ENCODE measurements at places on chromosomes 3 and 15.

- peak; percentile 22 for DNase-seq
These were observed 62.2 kb upstream of the AKAP13 start for GRCh38 chr15:85318048-85318731.

DNA sequence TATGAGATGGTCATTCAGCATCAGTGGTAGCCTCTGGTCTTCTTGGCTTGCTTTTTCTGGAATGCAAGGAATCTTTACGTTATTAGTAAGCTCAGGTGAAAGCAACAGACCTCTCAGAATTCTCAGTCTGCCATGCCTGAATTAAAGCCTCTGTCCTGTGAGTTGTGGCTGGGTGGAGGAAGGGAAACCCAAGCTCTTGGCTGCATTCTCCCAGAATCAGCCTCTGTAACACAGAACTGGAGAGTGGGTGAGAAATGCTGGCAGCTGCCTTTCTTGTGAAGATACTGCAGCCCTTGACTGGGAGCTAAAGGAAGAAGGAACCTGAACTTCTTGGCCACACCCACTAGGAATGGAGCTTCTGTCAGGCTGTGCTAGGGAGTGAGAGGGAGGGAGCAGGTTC, 505.8 kb downstream of the EPHA3 start:
- no peak for DNase-seq

DNA sequence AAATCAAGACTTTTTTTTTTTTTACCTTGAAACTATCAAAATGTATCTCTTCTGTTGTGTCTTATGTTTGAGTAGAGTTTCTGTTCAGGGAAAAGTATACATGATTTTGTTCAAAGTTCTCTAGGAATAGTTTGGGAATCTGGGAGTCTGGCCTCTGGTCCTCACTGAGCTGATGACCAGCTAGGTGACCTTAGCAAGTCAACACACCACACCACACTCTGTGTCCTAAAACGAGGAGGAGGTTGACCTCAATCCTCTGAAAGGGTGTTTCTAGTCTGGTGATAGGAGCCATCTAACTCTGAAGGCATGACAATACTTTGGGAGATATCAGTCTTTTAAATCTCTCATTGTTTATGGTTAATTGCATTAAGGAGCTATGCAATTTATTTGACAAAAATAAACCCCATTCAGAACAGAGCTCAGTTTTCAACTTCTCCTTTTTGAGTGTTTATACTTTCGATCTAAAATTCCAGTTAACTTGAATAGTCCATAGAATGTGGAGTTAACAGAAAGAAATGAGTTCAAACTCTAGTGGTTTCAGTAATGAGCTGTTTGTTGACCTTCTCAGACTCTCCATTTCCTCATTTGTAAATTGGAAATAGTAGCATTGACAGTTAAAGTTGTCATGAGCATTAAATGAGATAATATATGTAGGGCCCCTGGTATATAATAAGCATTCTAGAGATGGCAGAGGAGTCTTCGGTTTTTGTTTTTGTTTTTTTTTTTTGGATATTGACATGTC, 112.2 kb upstream of the LRRN1 start:
- no peak for DNase-seq

DNA sequence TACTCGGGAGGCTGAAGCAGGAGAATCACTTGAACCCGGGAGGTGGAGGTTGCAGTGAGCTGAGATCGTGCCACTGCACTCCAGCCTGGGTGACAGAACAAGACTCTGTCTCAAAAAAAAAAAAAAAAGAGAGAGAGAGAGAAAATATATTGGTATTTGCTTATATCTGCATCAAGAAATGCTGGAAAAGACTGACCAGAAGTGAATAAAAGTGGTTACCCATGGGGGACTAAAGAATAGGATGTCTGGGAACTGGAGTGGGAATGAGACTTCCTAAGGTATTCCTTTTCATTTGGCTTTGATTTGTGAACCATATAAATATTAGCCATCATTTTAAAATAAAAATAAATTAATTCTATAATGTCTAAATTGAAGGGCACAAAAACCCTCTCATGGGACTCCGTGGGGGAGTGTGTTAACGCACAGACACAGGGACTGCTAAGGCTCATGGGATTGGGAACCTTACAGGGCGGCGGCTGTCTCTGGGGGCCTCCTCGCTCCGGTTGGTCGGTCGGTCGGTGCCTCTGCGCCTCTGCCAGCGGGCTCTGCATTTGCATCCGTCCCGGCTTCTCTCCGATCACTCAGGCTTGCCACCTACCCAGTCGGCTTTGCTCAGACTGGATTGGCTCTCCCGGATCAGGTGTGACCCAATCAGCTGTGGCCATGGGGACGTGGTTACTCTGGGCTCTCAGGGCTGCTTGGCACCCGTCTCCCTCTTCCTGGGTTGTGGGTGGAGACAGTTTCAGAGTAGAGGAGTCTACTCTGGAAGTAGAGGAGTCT, 12.7 kb upstream of the TSPAN3 start:
- DNase-seq, result peak; percentile 85

GRCh38 chr3:5052247-5052646, 69.8 kb upstream of the ARL8B start:
- no peak for DNase-seq

- DNase-seq, result no peak
These were observed 141.0 kb downstream of the NSMCE3 start for GRCh38 chr15:29128671-29129070.

- no peak for DNase-seq
These were observed 226.6 kb upstream of the ROBO1 start for GRCh38 chr3:79994397-79994796.

- DNase-seq, result no peak
These were observed 34.1 kb downstream of the ATP13A5 start for GRCh38 chr3:193344486-193344885.

- no peak for DNase-seq
These were observed 1.9 kb upstream of the DISP2 start for GRCh38 chr15:40355976-40356585.

- DNase-seq, result no peak
These were observed 4.4 kb upstream of the LPP start for GRCh38 chr3:188149587-188149986.

DNA sequence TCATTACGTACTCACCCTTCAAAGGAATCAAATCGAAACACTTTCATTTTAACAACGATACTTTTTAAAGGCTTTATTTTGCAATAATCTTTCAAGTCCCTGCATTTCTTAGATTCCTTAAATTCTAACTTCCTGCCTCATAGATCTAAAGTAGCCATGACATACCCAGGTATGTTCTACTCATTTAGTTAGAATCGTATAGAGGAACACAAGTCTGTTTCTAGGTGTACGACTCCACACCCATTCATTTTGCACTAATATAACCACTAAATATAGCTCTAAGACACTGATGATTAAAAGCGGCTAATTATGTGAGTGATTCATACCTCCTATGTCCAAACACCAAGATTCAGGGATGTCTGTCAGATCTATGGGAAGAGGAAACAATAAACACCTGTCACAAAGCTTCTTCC, 1.3 kb downstream of the ATP13A3 start:
- DNase-seq, result no peak

DNA sequence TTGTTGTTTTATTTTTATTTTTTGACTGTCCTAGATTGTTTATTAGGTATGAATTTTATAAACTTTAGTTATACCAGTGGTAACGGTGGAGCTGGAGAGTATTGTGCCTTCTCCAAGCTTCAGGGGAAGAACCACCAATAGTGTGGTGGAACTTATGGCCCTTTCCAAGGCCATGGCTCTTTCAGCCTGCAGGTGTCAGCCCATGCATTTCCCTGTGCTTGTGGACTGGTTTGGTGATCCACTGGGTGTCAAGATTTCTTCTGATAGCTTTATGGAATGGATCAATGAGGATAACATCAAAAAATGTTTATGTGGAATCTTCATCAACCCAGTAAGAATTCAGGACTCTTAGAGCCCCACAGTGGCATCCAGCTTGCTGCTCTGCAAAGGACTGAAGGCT, 19.2 kb upstream of the SCAMP5 start:
- DNase-seq, result no peak

DNA sequence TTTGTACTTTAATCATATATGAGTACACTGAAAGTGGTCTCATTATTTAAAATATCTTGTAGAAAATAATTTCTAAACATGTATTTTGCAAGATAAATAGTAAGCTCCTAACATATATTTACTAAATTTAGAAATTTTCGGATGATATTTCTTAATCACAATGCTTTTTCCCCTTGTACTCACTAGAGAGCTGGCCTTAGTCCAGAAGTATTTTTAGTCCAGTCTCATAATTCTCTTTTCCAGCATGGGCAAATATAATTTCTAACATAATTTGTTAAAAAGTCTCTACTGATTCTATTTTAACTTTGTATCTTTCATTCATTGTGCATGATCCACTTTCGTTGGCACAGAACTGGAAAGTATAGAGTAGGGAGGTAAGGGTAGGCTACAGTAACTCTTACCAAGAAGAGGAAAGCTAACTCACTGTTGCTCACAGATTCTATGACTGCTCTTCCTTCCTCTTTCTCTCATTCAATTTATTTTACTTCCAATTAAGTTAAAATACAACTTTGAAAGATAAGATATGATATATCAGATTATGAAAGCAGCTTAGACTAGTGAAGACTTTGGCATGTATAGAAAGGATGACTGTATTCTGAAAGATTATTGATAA, 39.3 kb downstream of the FGF7 start:
- DNase-seq, result no peak

GRCh38 chr15:25846377-25846776, 16.8 kb downstream of the ATP10A start:
- DNase-seq, result no peak

DNA sequence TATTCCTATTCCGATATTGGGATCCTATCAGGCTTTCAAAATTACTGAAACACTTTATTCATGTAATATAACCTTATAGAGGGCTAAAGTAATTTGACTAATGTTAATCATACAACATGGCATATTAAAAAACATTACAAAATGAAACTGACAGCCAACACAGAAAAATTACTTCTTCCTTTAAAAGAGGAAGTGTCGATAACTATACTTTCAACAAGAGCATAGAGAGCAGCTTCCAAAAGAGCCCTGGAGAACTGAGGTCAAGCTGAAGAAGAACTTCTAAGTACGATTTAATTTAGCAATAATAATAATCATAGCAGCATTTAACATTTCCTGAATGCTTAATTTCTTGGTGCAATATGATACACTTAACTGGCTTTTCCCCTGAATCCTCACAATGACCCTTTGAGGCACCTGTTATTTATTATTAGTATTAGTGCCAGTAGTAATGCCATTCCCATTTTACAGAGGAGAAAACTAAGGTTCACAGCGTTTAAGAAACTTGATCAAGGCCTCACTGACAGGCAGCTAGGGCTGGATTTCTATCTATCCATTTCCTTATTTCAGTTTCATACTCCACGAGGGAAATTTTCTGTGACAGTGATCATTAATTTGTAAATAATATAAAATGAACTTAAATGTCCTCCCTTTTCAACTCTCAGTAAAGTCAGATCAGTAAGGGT, 181.6 kb downstream of the CFAP20DC start:
- no peak for DNase-seq

GRCh38 chr3:52446631-52447511, 2.0 kb upstream of the SEMA3G start:
- peak; percentile 48 for DNase-seq

- DNase-seq, result no peak
These were observed 6.6 kb upstream of the BCL2L10 start for GRCh38 chr15:52118969-52119749.

DNA sequence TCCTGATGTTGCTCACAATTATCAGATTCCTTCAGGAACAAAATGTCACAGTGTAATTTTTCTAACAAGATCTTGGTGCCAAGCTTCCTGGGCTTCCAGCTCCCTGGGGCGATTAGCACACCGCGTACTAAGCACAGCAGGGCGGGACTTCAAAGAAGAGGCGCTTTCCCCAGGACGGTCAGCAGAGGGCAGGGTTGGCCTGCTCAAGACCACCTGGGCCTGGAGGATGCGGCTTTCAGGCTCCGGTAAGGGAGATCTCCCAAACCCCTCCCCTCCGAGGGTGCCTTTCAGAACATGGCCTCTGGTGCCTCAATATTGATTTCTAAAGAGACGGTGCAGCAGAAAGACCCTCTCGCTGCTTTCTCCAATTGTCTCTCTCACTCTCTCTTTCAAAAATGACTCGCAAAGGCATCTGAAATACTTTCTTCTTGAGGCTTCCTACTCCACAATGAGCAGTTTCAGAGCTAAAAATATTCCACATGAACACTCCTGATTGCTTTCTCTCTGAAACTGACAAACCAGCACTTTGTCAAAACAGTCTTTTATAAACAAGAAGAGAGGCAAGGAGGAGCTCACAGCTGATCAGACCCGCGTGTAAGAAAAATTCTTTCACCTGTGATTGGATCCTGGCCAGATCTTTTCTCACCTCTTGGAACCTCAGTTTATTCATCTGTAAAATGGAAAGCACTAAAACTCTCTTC, 154.0 kb downstream of the ADAMTS9 start:
- peak; percentile 70 for DNase-seq

DNA sequence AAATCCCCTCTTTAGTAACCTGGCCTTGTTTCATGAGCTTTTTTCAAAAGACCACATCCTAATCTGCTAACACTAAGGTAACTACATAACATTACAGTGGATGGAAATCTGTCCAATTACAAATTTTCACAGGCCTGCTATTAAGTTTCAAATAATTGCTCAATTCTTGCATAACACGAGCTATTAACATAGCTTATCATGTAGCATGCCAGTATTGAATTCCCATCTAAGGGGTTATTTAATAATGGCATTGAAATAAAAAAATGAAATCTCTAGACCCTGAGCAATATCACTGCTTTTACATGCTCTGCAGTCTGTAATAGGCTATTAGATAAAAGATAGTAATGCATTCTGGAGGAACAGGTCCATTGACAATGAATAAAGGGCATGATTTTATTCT, 748.3 kb upstream of the NECTIN3 start:
- DNase-seq, result no peak

- DNase-seq, result no peak
These were observed 252.8 kb upstream of the CNTN6 start for GRCh38 chr3:839981-840380.

DNA sequence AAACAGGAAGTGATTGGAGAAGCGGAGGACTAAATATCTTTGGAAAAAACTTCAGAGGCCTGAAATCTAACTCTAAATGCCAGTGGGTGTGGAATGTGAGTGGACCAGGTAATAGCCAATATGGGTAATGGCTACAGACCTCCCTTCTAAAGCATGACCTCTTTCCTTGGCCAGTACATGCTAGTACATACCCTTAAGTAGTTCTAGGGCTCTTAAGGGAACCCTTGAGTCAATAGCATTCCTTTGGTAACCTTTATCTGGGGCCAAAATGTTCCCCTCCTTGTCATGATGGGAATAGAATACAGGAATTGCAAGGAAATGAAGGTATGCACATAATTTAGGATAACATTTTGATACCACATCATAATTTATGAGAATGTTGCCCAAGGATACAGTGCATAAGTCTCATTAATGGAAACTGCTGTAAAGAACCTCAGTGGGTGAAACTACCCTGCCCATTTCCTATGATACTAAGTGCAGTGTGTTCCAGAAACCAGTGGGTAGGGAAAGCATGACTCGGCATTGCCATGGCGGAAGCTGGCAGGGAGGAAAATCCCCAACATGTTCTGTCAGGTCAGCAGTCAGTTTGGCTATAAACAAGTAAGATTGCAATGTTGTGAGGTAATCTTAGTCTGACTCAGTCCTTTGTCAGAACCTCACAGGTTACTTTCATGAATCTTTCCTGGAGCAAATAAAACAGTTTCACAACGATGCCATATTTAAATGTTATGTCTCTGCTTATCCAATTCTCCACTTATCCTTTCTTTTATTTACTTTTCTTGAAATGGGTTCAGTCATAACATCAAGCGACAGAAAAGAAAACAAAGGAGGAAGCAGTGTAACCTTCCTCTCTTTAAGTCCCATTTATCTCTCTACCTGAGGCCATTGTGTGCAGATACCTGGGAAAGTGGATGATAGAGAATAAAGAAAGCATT, 23.5 kb upstream of the RAP2B start:
- DNase-seq, result no peak

GRCh38 chr3:157441102-157441624, 4.5 kb downstream of the PTX3 start:
- no peak for DNase-seq

Data from NCI-H510A treated with DMSO at 0.1 percent for 48 hours (cell line).